Uterine smooth muscle cell (primary cell): ENCODE measurements at places on chromosomes 3 and 15. TPM values are rescaled to one million over a fixed set of nuclear protein-coding genes. Genes with fewer than 3 reads are reported as not detected.

The COPS2 gene
- total RNA-seq = 77.2 and 83.7 TPM in 2 replicates

The LMAN1L gene
- 0.11 TPM in 1 of 2 replicates, not detected in the other for total RNA-seq

The CYP11A1 gene
- under 0.01 and 0.11 TPM in 2 replicates for total RNA-seq

The RPL39L gene
- 31.7 and 65.0 TPM in 2 replicates for total RNA-seq

The PEAK1 gene
- 48.6 and 62.5 TPM in 2 replicates for total RNA-seq

The TGM5 gene
- total RNA-seq = not detected in 2 replicates

The GUCA1C gene
- total RNA-seq = not detected in 2 replicates

The LOXL1 gene
- 64.3 and 68.5 TPM in 2 replicates for total RNA-seq

The MYO1E gene
- 103 and 143 TPM in 2 replicates for total RNA-seq

The GOLGA6C gene
- under 0.01 TPM in 1 of 2 replicates, not detected in the other for total RNA-seq

The PLSCR4 gene
- total RNA-seq = 7.0 and 18.1 TPM in 2 replicates

The SPINK8 gene
- total RNA-seq = not detected in 2 replicates

The SOX2 gene
- not detected in 2 replicates for total RNA-seq

The CPNE9 gene
- not detected in 2 replicates for total RNA-seq

The SCAANT1 gene
- total RNA-seq = not detected in 2 replicates

The FSIP1 gene
- total RNA-seq = 1.3 and 1.5 TPM in 2 replicates
